Hepatocyte (in vitro differentiated cells): ENCODE measurements at places on chromosomes 5 and 9.
A peak's percentile ranks its signal among the peaks of the same experiment; 100 is the strongest.

DNA sequence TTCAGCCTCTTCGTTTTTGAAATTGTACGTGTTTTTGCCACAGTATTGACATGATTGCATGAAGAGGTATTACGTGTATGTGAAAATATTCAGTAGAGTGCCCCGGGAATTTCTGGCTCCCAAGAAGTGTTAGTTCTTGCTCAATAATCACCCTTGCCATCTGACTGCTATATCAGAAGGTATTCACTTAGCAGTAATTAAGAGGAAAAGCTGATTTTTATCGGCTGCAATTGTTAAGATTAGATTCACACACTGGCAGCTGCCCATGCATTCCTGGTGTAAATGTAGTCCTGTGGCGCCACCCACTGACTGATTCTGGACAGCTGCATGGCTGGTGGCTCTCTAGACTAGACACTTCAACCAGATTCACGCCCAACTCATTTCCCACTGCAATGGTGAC, 440.1 kb upstream of the ADAMTS16 start:
- DNase-seq = peak; percentile 78

GRCh38 chr9:38482918-38483592, 58.8 kb upstream of the IGFBPL1 start:
- DNase-seq = peak; percentile 25

- no peak for DNase-seq
Measured at GRCh38 chr5:143865426-143866025, 53.6 kb downstream of the HMHB1 start.

DNA sequence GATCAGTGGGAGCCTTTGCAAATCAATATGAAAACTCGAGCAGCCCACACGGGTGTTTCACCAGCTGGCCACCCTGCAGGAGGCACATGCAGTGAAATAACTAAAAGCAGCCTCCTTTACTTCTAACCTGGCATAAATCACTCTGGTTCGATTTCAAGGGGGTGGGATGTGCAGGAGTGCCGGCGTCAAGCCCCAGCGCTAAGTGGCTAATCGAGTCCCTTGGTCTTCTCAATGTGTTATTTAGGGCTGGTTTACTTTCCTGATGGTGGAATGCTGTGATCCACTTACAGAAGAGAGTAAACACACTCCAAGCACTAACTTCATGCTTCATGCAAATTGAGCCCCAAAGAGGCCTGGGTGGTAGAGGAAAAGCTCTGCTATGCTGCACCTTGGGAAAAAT, 109.4 kb downstream of the TMEM174 start:
- no peak for DNase-seq

GRCh38 chr5:163407034-163407655, 30.2 kb upstream of the CCNG1 start:
- DNase-seq = no peak

DNA sequence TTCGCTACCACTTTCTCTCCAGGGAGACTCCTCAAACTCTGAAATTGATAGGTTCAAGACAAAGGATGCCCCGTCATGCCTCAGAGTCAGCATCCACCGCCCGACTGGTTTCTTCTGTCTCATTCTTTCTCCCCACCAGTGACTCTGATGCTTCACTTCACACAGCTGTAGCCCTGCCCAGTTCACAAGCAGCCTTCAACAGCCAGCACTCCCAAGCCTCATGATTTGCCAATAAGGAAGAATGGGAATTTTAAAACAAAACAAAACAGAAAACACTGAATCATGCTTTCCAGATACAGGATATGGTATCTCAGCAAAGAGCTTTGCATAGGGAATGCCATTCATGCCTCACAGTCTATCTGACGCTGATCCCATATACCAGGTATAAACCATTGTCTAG, 371.2 kb upstream of the RORB start:
- no peak for DNase-seq

- no peak for DNase-seq
Measured at GRCh38 chr9:82949203-82949602, 113.7 kb downstream of the RASEF start.

DNA sequence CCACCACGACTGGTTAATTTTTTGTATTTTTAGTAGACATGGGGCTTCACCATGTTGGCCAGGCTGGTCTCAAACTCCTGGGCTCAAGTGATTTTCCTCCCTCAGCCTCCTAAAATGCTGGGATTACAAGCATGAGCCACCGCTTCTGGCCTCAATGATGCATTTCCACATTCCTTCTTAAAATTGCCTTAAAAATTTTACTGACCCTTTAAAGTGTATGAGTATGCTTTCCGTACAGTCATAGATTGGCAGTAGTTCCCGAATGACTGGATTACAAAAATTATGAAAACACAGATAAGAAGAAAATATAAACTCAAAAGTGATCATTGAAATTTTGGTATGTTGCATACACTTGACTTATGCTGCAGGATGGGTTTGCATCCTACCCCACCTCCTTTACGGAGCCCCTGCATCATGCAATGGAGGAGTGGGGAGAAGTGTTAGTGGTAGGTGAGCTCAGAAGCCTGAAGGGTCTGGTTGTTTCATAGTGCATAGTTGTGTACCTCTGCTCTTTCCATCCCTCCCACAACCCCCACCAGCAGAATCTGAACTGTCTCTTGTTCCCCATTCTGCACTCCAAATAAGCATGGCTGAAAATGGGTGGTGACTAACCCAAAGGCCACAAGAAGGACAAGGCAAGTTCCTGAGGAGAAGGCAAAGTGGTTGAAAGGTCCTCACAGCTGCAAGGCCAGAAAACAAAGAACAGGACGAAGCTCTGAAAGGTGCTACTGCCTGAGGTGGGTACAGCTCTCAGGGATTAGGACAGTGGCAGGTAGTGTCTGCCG, 26.8 kb downstream of the ANKRD55 start:
- DNase-seq = no peak

DNA sequence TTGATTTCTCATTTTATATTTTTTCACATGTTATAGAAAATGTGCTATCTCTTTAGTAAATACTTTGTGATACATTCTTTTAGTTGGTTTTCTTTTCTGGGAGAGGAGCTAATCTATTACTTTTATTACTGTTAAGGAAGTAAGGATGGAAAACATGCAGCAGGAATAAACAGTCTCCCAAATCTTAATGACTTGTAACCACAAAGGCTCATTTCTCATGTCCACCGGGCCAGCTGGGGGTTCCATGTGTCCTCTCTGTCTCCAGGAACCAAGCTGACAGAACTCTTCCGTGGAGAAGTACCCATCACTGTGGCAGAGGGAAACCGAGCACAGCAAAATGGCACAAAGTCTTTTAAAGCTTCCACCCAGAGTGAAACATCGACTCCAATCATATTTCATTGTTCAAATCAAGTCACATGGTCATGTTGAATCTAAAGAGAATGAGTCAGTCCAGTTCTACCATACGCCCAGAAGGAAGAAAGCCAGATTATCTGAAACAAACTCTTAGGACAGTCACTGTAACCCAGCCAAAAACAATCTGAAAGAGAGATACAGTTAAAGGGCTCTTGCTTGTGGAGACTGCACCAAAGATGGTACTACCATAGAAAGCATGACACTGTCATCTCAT, 97.1 kb upstream of the CDH6 start:
- no peak for DNase-seq

GRCh38 chr5:72185496-72186329, 78.4 kb downstream of the MAP1B start:
- no peak for DNase-seq

GRCh38 chr9:124818431-124819281, 34.6 kb upstream of the WDR38 start:
- peak; percentile 69 for DNase-seq

GRCh38 chr9:113499876-113500497, 36.5 kb downstream of the RGS3 start:
- no peak for DNase-seq

DNA sequence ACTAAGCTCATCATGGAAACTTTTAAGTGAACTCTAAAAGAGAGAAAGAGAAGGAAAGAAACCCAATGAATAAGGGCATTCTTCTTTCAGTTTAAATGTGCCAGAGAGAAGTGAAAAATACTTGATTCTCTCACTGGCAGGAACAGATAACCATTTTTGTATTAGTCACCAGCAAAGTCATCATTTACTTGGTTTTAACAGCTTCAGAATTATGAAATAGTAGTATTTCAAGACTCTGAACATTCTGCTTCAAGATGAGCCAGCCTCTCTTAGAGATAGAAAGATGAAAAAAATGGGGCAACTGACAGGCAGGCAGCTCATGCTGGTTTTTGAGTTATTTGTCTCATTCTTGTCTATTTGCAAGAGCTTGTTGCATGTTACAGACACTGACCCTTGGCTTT, 103.5 kb downstream of the GCNT1 start:
- peak; percentile 37 for DNase-seq

DNA sequence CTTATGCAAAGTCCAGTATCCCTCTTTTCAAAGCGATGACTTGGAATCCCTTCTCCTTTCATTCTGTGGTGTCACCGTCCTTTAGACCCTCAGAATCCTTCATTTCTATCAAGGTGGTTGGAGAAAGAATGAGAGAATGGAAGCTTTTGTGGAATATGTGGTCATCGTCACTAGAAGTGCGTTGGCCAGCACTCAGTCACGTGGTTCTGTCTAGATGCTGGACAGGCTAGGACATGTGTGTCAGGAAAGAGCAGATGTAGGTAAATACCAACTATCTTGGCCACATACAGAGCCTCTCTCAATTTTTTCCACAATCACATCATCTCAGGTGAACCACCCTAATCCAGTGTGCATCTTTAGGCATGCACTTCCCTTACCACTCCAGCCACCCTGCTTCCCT, 206.0 kb downstream of the ARRDC3 start:
- DNase-seq = no peak

GRCh38 chr5:54738118-54738972, 220.8 kb downstream of the SNX18 start:
- DNase-seq = peak; percentile 55

- DNase-seq = no peak
Measured at GRCh38 chr9:90999425-91000397, 198.1 kb downstream of the SYK start.

- DNase-seq = no peak
Measured at GRCh38 chr9:12510551-12510950, 182.6 kb upstream of the TYRP1 start.

- peak; percentile 12 for DNase-seq
Measured at GRCh38 chr5:157748760-157749461, 5.4 kb downstream of the LSM11 start.

- no peak for DNase-seq
Measured at GRCh38 chr9:81083854-81084512, 605.4 kb downstream of the TLE1 start.

DNA sequence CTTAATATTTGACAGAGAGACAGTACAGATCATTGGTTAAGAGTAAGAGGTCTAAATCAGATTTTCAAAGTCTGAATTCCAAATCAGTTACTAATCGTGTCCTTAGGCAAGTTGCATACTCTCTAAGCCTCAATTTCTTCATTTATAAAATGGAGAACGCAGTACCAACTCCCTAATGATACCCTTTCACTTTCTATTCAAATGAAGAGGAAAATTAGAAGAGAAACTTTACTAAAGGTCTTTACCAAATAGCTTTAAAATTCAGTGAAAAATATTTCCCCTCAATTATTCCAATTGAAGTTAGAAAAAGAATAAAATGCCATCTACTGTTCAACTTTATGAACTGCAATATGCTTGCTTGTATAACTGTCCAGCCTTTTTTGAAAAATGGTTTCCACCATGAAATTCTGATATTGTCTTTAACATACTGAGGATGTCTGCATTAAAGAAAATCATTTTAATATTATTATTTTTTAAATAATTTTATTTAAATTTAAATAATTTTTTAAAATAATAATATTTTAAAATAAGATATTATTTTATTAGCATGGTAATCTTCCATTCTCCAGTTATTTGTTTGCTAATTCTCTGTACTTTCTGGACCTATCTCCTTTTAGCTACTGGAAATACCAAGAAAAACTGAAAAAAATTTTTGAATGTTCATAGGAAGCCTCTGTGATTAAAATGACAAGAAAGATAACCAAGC, 36.0 kb downstream of the POC5 start:
- peak; percentile 49 for DNase-seq
